ENCODE measurements at places on chromosomes 5 and 9.

- no peak for DNase-seq
These were observed 16.4 kb upstream of the GALNT10 start for GRCh38 chr5:154174091-154174490.

DNA sequence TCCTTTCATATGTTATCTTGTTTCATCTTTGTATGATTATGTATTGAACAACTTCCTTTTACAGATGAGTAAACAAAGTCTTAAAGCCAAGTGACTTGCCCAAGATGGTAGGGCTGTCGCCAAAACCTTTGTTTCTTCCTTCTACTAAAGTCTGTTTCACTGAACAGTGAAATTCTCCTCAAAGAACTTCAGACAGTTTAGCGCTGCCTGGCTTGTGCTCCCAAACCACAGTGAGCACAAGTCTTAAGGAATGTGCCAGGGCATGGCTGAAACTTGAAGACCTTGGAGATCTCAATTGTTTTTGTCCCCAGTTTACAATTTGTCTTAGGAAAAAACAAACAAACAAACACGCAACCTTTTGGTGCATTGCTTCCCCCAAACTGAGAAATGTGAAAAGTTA is 273.5 kb downstream of the CRB2 start:
- no peak for DNase-seq

DNA sequence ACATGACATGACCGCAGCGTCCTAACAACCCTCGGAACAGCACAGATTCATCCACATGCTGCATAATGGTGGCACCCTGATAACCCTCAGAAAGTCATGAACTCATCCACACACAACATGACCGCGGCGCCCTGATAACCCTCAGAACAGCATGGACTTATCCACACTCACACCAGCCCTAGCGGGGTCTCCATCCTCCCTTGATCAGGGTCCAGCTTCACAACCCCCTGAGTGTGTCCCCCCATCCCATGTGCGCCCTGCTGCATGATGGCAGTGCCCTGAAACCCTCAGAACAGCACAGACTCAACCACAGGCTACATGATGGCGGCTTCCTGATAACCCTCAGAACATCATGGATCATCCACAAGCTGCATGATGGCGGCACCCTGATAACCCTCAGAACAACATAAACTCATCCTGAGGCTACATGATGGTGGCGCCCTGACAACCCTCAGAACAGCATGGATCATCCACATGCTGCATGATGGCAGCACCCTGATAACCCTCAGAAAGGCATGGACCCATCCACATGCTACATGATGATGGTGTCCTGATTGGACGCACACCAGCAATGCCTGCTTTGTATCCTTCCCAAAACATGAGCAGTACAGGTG is 28.3 kb downstream of the SLC6A3 start:
- DNase-seq, result no peak

DNA sequence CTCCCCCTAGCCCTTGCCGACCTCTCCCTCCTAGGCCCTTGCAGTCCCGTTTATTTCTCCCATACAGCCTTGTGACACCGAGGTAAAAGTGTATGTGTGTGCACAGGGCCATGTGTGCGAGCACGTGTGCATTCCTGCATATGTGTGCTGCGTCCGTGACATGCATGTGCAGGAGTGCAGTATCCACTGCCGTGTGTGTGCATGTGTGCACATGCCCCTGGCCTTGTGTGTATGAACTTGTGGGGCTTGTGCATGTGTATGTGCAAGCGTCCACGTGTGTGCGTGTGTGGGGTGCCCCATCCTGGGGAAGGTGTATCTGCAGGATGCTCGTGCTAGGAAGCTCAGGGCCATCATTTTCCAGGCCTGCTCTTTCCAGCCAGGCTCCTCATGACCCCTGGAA is 6.6 kb downstream of the AK1 start:
- no peak for DNase-seq

DNA sequence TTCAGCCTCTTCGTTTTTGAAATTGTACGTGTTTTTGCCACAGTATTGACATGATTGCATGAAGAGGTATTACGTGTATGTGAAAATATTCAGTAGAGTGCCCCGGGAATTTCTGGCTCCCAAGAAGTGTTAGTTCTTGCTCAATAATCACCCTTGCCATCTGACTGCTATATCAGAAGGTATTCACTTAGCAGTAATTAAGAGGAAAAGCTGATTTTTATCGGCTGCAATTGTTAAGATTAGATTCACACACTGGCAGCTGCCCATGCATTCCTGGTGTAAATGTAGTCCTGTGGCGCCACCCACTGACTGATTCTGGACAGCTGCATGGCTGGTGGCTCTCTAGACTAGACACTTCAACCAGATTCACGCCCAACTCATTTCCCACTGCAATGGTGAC is 440.1 kb upstream of the ADAMTS16 start:
- DNase-seq, result peak; percentile 88

DNA sequence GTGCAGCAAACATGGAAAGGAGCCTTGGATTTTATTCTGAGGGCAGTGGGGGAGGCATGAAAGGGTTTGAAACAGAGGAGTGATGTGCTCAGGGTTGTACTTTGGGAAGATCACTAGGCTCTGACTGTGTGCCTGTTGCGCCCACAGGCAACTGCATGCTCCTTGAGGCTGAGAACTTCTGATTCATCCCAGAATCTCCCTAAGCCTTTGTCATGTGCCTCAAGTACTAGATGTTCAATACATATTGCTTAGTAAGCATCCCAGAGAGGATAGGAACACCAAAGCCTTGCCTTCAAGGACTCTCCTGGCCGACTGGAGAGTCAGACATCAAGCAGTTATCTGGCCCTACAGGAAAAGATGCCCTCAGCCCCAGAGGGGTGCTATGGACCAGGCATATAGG is 54.1 kb downstream of the ARHGEF37 start:
- peak; percentile 72 for DNase-seq

- DNase-seq, result no peak
These were observed 93.9 kb downstream of the GPBP1 start for GRCh38 chr5:57267805-57268204.

- no peak for DNase-seq
These were observed 575.2 kb upstream of the WWC1 start for GRCh38 chr5:167716126-167716775.

- peak; percentile 6 for DNase-seq
These were observed 348.8 kb downstream of the SH3GL2 start for GRCh38 chr9:17927616-17928015.

DNA sequence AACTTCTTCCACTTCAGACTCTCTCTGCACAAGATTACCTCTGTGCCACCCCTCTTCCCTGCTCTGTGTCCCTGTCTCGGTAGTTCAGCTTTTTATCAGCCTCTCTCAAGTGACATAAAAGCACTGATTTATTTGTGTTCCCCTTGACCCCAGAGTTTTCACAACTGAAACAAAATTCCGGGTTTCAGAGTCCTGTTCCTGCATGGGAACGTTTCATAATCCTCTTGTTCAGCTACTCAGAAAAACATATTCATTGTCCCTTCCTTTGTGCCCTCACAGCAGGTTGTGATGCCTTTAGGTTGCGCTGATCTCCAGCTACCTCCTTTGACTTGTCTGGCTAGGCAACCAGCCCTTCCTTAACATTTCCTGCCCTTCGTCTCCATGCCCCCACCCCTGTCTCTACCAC is 13.7 kb upstream of the ITGA1 start:
- no peak for DNase-seq

- no peak for DNase-seq
These were observed 22.9 kb downstream of the KDM4C start for GRCh38 chr9:6780690-6781089.

DNA sequence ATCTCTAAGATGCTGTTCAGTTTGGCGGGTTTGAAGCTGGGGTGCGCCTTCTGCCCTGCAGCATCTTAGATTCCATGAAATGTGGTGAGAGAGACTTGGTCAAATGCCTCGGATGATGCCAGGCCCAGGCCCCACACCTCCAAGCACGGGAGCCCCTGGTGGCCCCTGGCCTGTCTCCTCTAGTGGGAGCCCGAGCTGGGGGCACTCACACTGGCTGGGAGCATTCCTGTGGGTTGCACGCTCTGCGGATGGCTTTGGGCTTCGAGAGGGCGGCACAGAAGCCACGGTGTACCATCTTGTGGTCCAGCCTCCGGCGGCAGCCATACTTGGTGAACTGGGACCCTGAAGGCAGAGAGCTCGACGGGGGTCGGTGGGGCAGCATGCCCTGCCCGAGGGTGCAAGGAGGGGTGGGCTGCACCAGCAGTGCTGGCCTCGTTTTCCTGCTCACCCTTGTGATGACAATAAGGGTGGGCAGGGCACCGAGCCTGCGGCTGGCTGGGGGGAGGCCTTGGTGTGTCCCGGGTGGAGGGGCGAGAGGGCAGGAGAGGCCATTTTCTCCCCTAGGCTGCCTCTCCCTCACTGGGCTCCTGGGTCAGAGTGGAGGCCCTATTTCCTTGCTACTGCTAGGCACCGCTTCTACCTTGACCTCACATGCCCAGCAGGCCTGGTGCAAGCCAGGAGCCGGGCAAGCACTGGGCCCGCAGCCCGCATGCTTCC is 65.8 kb downstream of the ZNF354C start:
- no peak for DNase-seq

- no peak for DNase-seq
These were observed 57.5 kb upstream of the STK32A start for GRCh38 chr5:147177125-147177840.

DNA sequence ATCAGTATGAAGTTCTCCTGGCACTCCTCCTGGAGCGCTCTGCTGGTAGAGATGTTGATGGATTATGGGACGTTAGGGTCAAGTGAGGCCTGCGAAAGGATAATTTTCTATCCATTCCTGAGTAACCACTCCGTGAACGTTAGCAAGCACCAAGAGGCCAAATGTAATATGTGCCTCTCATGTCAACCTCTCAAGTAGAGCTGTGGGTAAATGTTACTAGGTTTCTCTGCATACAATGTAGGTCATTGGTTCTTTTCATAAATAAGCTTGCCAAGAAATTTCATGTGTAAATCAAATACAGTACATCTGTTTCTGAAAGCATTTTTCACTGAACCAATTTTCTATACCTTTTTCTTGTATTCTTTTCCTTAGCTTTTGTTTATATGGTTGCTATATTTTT is 126.3 kb downstream of the KDM4C start:
- no peak for DNase-seq

GRCh38 chr9:96688187-96688586 is 33.1 kb upstream of the PRXL2C start:
- DNase-seq, result peak; percentile 62

DNA sequence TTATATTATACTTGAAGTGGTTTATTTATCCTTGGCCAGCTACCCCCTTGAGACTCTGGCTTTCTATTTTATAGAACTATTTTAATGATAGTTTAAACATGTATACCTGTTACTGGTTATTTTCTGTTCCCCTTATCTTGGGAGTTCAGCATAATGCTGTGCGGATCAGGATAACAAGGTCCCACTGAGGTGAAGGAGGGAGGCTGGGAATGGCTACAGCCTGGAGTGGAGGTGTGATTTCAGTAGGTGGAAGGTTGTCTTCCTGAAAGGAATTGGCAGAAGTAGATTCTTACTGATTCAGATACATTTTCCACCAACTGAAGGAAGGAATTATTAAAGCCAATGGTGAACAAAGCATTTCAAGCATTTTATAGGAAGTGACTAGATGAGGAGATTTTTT is 38.9 kb downstream of the PAM start:
- DNase-seq, result peak; percentile 43

GRCh38 chr5:38615981-38616451 is 59.6 kb upstream of the LIFR start:
- no peak for DNase-seq

DNA sequence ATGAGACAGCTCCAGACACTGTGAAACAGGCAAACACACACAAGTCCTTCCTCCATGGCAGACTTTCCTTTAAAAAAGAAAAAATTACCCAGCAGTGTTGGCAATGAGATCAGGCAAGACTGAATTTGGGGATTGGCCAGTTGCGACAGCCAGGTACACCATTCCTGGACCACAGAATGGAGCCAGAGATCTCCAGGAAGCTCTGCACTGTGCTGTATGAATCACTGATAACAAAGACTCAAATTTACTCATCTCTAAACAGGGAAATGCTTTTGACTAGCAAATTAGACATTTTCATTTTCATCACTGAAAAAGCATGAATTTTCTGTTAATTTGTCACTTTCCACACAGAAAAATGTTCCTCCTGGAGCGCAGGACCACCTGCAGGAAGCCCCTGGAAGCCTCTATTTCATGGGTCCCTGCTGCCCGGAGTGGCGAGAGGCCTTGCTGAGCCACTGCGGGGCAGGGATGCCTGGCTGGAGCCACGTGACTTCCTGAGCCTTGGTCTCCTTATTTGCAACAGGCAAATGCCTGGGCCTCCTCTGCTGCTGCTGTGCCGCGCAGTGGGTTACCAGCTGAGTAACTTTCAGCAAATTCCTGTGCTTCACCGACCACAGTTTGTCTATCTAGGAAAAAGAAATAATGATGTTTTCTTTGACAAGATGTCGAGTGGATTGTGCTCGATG is 185.9 kb upstream of the ZNF618 start:
- no peak for DNase-seq

DNA sequence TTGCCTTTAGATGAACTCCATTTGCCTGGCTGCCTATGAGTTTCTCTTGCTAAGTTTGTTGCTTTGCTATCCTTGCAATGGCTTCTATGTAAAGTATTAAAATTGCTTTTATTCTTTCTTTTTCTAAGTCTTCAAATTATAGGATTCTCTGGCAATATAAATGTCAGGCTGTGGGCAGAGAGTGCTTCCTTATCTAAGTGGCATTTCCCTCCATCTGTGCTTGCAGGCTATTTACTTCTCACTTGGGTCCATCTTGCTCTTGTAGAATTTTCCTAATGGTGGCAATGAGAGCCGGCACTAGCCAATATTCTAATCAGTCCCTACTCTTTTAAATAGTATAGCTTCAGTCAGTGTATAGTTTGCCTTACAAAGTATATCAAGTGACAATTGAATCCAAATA is 63.3 kb downstream of the FAM174A start:
- DNase-seq, result no peak

DNA sequence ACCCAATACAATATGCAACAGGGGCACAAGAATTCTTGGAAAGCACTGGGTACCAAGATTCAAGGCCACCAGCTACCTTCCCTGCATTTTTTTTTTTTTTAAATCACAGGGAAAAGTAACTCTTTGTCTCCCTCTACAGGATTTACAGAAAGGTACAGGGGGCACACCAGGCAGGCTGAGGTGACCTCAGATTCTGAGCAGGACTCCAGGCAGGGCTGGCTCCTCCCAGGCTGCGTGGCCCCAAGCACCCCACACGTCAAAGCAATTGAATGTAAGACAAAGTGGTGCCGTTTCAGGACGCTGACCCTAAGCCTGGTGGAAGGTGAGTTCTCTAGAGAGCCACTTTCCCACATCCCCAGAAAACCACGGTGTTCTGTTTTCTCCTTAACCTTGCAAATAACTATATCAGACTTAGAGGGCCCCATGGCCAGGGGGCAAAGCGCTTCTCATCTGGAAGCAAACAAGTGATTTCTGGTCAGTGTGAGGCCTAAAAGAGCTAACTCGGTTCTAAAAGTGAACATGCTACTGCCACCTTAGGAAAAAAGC is 222.6 kb downstream of the ROR2 start:
- DNase-seq, result peak; percentile 68

- peak; percentile 55 for DNase-seq
These were observed 213.1 kb downstream of the PSAT1 start for GRCh38 chr9:78510035-78510434.
